ENCODE measurements at places on chromosomes 5 and 9.

GRCh38 chr5:91443761-91444467 is 60.8 kb upstream of the ARRDC3 start:
- no peak for DNase-seq

DNA sequence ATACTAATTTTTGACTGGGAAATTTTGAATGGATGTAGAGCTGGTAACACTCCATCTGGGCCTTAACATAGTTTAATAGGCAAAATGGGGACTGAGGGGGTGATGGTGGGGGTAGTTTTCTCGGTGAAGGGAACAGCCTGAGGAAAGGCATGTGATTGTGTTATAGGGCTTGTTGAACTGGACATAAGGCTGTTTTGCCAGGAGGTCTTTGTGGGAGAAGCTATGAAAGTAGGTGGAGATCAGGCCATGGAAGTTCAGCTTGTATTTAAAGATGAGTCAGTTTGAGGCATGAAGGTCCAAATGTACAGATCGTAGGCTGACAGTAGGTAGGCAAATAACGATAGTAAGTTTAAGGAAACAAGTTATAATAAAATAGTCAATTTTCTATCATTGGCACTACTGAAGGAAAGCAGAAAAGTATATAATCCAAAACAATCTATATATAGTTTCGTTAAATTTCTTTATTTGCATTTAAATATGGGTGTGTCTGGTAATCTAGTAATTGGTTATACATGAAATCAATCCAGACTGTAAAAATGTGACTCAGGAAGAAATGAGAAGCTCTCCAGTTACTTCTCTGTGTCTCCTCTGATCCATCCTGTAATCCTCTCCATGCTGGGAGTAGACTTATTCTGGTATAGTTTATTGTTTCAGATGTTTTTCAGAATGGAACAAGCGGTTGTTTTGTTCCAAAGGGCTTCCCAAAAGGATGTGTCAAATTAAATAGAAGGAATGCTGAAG is 2.8 kb downstream of the CSNK1G3 start:
- DNase-seq: no peak

DNA sequence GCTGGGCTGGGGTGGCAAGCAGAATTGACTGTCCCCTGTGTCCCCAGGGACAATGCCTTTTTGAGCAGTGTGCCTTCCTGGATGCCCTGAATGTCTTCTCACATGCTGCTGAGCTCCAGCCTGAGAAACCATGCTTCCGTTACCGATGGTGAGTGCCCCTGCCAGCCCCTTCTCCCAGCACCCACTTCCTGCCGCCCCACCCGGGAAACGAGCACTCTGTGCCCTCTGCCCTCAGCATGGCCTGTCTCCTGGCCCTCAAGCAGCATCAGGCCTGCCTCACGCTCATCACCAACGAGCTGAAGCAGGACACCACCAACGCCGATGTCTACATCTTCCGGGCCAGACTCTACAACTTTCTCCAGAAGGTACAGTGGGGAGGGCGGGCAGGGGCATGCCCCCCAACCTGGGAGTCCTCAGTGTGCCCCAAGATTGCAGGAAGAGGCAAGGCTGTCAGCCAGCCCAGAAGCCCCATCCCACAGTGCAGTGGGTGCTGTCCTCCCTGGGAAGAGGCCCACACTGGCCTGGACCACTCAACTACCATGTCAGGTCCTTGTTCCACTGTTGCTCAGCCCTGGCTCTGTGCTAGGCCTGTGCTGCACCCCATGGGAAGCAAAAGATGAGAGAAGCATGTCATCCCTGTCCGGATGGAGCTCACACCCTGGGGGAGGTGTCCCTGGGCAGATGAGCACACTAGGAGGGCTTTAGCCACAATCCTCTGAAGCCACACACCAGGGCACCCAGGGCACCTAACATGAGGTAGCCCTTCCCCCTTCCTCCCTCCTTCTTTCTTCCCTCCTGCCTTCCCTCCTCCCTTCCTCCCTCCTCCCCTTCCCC is 4.4 kb downstream of the TTC16 start:
- DNase-seq: no peak

GRCh38 chr5:61949679-61950435 is 356.1 kb upstream of the KIF2A start:
- no peak for DNase-seq

- DNase-seq: peak; percentile 18
Observed at GRCh38 chr9:111065414-111065813, 27.1 kb upstream of the LPAR1 start.
